Caudate nucleus (tissue), 63 donors: ENCODE measurements at places on chromosomes 16 and 17.
A peak's percentile ranks its signal among the peaks of the same experiment; 100 is the strongest.

DNA sequence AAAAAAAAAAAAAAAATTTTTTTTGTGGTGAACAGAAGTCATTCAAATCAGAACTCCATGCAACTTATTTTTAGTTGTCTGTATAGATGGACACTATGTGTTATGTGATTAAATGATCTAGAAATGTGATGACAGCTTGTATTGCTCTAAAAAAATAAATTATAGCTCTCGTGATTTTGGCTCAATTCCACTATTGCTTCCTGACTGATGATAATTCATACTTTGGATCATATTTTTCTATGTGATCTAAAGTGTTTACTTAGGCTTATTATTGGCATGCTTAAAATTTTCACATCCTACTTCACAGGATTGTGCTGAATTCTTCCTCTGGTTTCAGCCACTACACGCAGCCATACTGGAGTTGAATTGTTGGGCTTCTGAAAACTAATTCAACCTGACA is 76.8 kb downstream of the RPGRIP1L start:
- no peak for DNase-seq

- peak; percentile 62 for DNase-seq
These were observed 69.8 kb downstream of the SHISA9 start for GRCh38 chr16:12971241-12971640.

GRCh38 chr17:82300707-82301270 is 16.6 kb downstream of the CD7 start:
- DNase-seq = no peak

DNA sequence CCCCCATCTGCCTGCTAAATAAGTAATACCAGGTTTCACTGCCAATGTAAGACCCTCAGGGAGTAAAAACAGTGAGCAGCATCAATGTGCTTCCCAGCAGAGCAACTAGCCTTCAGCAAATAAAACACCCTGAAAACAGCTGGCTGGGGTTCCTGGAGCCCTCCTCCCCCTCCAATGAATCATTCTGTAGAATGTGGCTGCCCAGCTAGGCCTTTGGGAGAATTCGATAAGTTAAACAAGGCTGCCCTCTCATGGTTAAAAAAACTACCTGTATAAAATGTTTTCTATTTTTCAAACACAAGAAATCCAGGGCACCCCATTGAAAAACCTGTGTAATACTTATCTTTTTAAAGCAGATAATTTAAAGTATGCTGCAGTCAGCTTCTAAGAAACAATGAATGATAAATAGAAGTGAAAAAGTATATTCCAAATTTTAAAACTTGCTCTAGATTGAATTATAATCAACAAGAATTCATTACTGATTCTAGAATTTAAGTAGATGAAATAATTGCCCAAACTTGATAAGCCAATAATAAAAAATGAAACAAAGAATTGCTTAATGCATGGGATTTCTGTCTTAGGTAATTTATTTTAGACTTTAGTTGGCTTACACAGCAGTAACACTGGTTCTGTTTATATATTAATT is 9.4 kb upstream of the TOM1L1 start:
- no peak for DNase-seq

DNA sequence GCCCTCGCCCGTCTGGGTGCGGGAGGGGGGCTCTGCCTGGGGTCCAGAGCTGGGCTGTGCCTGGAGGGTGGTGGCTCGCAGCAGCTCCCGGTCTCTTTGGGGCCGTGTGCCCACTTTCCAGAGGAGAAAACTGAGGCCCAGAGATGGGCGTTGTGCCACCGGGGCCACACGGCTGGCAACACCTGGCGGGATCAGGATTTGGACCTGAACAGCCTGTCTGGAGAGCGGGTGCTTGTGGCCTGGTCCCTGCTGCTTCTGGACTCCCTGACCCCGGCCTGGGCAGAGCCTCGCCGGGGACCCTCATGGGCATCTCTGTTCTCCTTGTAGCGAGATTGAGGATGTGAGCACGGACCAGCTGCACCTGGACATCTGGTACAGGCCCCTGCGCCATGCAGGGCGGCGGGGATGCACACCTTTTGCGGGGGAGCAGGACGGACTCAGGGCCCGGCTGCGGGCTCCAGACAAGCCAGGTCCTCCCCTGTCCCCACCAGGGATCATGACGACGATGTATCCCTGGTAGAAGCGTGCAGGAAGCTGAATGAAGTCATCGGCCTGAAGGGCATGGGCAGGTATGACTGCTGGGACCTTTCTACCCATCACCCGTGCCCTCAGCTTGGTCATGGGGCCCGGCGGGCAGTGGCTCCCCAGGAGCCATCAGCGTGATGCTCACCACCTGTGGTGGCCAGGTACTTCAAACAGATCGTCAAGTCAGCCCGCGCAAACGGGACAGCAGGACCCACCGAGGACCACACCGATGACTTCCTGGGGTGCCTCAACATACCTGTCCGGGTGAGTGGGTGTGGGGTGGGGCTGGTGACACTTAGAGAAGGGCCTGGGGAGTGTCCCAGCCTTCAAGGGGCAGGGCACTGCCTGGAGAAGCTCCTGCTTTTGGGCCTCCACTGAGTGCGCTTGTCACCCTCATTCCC is 8.3 kb downstream of the BAIAP3 start:
- no peak for DNase-seq

- no peak for DNase-seq
These were observed 125.9 kb downstream of the OR1D5 start for GRCh38 chr17:2937331-2938003.

GRCh38 chr16:89290472-89290871 is 73.0 kb downstream of the ZNF778 start:
- no peak for DNase-seq

GRCh38 chr17:33220036-33220435 is 73.1 kb downstream of the ASIC2 start:
- DNase-seq = no peak

DNA sequence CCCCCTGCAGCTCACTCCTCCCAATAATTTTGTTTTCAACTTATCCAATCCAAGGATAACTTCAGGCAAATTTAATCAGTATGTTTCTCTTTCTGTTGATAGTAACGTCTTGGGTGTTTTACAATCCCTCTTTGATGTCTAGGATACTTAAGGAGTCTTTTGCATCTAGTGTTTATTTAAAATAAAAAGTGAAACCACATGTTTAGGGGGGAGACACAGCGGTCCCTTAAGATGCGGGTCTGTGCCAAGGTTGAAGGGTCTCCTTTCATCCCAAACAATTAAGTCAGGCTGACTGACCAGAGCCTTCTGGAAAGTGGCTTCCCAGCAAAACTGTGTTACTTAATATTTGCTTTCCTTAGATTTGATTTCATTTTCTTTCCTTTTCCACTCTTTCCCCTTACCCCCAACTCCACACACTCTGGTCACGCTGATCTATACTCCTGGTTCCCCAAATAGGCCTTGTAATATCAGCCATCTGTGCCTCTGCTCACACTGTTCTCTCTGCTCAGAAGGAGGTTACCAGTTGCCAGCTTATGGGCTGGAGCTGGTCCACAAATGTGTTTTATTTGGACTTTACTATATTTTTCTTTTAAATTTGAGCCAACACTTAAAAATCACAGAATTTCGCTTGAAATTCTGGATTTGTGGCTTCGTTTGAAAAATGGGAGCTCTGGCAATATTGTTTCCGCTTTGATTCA is 11.2 kb downstream of the ANKS4B start:
- DNase-seq = no peak

DNA sequence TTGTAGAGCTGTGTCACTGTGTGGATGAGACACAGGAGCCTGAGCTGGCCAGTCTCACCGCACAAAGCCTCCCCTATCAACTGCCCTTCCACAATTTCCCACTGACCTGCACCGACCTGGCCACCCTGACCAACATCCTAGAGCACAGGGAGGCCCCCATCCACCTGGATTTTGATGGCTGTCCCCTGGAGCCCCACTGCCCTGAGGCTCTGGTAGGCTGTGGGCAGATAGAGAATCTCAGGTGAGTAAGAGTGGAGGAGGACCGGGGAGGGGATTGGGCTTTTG is 37.4 kb downstream of the NLRC5 start:
- DNase-seq = no peak

DNA sequence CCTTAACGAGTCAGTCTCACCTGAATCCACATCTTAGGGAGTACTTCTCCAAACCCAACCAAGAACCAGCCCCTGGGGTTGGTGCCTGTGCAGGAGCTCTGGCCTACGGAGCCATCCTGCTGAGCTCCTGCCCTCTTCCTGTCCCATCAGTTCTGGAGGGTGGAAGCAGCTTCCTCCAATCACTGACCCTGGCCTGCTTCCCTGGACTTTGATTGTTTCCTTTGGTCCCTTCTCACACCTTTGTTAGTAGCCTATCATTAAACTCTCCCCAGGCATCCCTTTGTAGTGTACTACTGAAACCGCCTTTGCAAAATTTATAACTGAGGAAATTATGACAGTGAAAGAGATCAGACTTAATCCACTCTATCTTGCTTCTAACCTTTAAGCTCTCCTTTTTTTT is 21.1 kb upstream of the C16orf87 start:
- DNase-seq = no peak

DNA sequence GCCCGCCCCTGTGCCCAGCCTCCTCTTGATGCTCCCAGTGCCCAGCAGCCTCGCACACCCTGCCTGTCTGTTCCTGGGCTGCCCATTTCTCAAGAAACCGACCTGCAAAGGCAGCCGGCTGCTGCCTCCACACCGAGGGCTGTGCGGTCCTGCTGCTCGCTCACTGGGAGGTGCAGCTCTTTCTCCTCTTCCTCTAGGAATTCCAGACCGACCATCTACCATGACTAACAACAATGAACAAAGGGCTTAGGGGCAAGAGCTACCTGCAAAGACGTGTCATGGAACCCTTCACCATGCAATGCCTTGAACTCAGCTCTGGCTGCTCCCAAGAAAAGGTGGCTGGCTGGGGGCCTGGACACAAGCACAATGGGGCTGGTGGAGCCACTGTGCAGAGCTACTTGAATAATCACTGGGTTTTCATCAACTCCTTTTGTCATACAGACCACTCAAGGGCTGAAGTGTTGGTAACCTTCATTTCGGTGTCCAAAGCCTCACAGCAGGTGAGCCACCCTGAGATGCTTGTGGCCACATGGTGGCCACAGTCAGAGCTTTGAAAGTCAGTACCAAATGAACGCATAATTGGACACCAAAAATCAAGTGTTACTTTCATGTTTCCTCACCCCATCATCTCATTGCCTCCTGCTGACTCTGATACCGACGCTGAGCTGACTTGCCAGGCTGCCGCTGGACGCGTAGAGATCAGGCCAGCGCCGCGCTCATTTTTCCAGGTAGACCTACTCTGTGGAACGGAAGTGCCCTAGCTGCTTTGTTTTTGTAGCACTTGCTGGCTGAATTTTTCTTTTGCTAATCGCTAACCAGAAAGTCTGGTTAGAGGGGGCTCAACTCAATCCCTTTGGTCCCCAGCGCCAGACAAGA is 19.8 kb downstream of the CYB561 start:
- DNase-seq = no peak

GRCh38 chr17:42748202-42748907 is 3.5 kb upstream of the EZH1 start:
- no peak for DNase-seq

DNA sequence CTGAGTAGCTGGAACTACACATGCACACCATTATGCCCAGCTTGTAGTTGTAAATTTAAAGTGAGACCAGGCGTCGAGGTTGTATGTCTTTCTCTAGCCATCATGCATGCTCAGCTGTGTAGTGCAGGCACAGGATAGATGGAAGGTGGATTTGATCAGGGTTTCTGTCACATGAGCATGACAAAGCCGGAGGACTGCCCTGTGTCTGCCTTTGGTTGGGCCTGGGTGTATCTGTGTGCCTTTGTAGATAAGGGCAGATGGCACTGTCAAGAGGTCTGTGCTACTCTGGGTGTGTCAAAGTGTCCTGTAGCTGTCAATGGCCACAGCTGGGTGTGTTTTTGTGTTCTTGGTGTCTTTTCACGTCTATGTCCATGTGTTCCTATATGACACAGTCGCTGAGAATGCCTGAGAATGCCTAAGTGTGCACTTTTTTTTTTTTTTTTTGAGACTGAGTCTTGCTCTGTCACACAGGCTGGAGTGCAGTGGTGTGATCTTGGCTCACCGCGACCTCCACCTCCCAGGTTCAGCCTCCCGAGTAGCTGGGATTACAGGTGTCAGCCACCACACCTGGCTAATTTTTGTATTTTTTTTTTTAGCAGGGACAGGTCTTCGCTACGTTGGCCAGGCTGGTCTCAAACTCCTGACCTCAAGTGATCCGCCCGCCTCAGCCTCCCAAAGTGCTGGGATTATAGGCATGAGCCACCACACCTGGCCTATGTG is 4.1 kb upstream of the NAGS start:
- no peak for DNase-seq

- no peak for DNase-seq
These were observed 48.5 kb upstream of the RBFOX3 start for GRCh38 chr17:79659376-79659775.

DNA sequence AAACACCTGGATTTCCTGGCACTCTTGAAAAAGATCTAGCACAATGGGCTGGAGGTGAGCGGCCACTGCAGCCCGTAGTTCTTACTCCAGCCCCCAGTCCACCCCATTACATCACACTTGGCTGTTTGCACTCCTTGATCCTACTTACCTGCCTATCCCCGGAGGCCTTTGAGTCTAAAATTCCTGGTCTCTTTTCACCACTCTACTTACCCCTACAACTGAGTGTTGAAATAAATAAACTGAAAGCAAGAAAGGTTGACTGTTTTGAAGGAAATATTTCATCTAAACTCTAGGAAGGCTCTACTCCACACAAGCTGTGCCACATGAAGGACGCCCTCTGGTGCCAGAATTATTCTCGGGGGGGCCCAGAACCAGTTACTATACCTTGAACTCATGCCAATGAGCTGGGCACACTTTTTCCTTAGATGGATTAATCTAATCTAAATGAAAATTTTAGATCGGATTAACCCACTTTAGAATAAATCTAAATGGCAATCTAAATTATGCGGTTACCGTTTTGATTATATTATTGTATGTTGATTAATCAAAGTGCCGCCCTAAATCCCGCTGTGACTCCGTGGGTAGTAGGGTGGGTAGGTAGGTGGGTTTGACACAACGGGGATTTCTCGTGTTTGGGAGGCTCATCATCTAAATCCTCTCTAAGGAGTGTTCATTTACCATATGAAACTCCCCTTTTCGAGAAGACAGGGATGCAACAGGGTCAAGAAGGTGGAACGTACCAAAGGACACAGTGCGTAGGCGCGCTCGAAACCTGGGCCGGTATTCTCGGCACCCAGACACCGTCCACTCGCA is 651 bp upstream of the EIF1 start:
- peak; percentile 17 for DNase-seq

- DNase-seq = no peak
These were observed 37.2 kb downstream of the LMF1 start for GRCh38 chr16:933581-933980.

DNA sequence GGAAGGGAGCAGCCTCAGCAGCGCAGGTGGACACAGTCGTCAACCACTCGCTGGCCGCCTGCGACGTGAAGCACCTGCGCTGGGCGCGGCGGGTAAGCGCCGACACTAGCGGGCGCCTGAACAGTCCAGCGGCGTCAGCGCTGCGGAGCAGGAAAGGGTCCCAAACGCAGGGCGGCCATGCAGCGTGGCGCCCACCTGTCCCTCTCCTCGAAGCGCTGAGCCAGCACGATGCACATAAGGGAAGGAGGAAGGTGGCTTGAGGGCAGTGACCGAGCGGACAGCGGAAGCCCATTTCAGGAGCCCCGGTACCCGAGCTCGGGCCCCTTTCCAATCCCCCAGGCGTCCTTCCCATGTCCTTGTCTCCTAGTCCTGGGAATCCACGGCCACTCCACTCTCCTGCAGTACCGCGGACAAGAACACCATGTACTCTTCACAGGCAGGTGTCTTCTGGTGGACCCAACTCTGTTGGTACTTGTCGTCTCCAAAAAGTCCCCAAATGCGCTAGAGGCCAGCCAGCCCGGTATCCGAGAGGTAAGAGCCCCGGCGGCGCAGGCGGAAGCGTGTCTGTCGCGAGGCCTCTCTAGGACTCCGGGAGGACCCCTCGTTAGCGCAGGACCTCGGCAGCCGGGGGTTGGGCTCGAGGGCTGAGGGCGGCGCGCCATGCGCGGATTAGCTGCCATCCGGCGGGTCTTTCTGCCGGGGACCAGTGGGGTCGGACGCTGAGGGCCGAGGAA is 14.4 kb downstream of the ZNF232 start:
- DNase-seq = no peak
